ENCODE measurements at places on chromosomes 2 and 18.

- DNase-seq, result no peak
Observed at GRCh38 chr2:121570036-121570666, 39.5 kb downstream of the RNU4ATAC start.

DNA sequence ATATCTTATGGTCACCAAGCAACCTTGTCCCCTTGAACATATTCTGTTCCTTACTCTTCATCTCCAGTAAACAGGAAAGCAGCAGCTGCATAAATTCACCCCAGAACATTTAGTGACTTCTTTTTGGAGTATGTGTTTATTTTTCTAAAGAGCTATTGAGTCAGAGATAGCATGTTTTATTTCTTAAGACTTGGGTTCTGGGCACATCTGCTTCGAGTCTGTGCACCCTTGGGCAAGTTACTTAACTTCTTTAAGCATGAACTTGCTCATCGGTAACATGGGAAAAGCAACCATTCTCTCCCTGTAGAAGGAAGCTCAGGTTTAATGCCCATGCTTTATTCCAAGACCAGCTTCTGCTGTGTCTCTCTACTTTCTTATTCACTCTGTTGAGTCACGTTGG, 309.3 kb upstream of the MEX3C start:
- DNase-seq, result no peak

GRCh38 chr2:44579115-44579836, 217.5 kb downstream of the CAMKMT start:
- no peak for DNase-seq

- peak; percentile 13 for DNase-seq
Observed at GRCh38 chr2:200703127-200703925, 108.4 kb upstream of the BZW1 start.

DNA sequence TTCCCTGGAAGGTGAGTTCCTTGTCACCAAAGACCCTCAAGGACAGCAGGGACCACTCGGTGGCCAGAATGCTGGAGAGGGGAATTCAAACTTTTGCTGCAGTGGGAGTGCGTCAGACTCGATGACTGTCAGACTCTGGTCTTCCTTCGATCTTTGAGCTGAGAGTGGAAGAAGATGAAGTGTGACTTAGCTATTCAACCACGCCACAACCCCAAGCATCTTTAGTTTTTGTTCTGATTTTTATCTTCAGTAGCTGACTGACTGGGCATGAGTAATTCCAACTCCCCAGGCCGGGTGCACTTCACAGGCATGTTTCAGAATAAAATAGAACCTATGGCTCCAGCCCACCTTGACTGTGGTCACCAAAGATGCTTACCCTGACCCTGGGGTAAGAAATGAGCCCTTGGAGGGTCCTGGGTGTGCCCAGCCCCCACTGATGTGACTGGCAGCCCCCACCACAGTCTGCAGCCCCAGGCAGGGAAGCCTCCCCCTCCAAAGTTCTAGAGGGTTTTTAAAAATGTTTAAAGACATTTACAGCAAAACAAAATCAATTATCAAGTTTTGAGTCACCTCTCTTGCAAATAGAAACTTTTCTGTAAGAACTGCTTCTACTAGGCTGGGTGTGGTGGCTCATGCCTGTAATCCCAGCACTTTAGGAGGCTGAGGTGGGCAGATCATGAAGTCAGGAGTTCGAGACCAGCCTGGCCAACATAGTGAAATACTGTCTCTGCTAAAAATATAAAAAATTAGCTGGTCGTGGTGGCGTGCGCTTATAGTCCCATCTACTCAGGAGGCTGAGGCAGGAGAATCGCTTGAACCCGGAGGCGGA, 24.9 kb upstream of the YWHAQ start:
- DNase-seq, result no peak

GRCh38 chr2:119464981-119465380, 33.3 kb downstream of the TMEM37 start:
- DNase-seq, result no peak

- no peak for DNase-seq
Observed at GRCh38 chr2:55482186-55482884, 37.2 kb upstream of the CFAP36 start.

DNA sequence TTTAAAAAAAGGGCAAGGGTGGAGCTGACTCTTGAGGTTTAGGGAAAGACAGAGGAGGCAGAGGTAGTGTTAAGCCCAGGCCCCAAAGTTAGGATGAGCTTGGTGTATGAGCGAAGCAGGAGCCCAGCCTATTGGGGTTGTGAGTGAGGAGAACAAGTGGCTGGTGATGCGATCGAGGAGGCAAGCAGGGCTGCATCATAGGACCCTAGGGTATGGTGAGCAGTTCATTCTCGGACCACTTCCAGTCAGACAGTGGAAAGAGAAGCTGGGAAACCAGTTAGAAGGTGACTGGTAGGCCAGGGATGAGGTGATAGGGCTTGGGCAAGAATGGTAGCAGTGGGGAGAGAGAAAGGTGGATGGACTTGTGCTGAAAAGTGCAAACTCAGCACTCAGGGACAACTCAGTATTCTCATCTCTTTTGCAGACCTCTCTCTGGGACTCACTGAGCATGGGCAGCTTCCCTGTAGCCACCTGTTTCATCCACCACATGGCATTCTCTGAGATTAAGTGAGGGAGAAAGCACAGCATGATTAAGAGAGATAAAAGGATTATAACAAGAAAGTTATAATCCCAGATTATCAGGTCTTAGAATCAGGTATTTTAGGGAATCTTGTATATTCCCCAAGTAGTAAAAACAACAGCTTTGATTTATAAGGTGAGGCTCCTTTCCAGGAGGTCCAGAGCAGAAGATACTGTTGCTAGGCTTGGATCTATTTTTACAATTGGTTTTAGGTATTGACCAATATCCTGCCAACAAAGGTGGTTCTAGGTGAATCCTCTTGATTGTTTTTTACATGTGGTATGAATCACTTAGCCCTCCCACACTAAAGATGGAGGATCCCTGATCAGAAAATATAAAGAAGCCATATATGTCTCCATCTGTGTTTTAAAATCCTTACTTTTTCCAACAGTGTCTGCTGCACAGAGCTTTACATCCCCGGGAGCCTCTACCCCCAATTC, 38.3 kb downstream of the XRCC5 start:
- DNase-seq, result no peak

GRCh38 chr18:74869904-74870863, 272.5 kb downstream of the ZNF407 start:
- no peak for DNase-seq

- no peak for DNase-seq
Observed at GRCh38 chr2:203740871-203741281, 34.4 kb downstream of the CD28 start.

GRCh38 chr2:55712477-55713060, 18.9 kb upstream of the PNPT1 start:
- no peak for DNase-seq

DNA sequence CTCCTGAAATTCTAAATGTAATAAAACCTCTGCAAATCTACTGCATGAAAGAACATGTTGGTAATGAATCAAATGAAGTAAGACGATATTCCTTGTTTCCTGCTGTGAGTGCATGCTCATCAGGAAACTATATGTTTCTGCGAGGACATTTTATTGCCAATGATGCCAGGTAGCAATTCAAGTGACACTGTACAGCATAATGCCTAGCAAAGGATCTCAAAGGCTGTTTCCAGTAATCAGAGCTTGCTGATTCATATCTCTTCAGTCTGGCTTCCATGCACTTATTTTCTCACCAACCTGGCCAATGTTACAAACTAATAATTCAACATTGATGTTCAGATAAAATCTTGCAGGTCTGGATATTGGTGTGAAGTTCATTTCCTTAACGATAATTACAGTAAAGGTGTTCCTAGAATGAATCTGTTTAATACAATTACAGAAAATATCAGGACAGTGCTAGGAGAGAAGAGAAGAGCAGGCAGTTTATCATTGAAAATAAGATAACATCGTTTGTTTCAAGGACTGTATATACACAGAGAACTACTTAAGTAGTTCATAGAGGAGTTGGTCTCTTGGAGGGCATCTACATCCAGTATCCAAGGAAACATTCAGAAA, 568.5 kb upstream of the SOX11 start:
- DNase-seq, result no peak

DNA sequence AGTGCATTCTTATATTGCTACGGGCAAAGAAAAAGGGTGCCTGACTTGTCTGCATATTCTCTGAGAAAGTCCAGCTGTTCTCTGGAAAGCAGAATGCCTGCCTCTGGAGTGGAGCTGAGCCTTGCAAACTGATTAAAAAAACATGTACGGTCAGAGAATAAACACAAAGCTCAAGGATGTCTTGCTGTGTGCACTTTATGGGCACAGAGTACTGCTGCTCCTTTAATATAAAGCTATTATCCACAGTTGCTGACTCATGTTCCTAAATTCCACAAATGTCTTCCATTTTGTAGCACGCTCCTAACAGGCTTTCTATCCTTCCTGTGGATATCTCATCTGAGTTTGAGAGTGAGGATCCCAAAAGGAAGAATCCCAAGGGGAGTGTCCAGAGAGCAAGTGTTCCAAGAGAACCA, 229.0 kb downstream of the MREG start:
- no peak for DNase-seq

DNA sequence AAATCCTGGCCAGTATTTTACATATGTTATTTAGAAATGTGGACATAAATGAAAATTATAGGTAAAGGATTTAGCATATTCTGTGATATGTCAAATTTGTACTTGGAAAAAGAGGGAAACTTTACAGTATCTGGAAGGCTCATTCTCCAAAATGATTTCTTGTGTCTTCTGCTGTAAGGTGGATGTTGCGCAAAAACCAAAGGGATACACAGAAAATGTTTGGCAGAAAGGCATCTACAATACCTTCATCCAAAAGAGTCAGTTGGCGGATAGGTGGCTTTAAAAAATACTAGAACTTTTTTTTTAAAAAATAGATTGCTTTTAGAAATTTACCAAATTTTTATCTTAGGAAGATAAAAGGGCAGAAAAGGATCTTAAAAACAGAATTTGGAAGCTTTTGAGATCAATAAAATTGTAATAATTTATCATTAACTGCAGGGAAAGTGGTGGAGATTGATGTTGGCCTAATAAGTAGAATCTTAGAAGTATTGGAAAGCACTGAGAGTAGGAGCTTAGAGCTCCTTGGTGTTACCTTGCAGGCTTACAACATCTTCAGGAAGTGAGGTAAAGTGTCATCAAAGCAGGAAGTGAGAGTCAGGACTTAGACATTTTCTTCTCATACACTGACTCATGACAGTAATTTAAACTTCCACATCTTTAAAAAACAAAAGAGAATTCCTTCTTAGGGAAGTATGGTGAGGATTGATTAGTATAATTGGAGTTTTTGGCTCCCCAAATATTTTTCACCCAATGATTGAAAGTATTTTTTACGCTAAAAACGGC, 2.1 kb downstream of the NABP1 start:
- no peak for DNase-seq

DNA sequence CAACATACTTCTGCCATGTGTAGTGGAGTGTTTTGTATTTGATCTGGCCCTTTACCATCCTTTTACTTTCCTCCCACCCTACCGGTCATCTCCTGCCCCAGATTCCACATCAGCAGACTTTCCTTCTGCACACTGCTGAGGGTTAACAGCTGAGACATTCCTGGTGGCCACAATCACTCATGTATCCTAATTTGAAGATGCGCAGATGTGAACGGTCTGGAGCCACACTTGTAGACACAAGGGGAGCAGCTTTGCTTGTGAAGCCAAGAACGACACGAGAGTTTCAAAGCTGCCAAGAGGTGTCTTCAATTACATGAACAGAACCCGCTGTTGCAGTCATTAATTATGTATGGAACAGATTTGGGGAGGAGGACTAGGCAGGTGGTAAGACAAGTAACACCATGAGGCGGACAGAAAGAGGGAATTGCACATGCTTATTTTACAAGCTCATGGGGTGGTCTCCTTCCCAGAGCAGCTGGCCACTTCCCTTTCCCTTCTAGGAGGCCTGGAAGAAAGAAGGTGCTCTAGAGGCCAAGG, 260.7 kb upstream of the KLHL29 start:
- no peak for DNase-seq

DNA sequence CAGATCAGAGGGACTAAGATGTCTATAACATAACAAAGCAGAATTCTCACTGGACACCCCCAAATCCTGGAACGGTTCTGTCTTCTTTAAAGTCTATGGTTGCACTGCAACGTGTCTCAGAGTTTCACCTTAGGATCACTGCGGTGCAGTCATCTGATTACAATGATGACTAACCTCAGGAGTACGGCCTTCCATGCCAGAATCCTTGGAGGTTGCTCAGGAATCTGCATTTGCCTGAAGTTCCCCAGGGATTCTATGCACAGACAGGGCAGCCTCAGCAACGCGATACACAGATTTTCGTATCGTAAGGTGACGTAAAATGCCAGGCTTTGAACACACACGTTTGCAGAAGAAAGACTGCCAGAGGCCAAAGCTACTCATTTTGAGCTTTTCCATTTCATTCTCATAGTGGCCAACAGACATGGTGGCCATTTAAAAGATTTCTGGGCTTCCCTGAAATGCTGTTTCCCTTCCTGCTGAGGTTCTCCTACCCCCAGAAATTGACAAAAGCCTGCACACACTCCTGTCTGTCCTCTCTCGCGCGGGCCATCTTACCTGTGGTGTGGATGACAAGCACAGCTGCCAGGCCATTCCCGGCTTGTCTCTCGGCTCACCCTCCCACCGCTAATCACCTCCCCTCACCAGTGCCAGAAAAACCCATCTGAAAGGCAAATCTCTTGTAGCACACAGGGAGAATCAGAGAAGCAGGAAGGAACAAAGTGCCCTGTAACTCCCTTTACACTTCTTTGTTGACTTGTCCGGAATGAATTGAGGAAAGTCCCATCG, 148.8 kb downstream of the ACKR3 start:
- no peak for DNase-seq

Measured in anterior cingulate cortex (tissue), 58 donors.